ENCODE measurements at places on chromosomes 3 and 15.

GRCh38 chr3:58899159-58899952 is 150.5 kb downstream of the CFAP20DC start:
- peak; percentile 51 for DNase-seq

GRCh38 chr3:188052169-188053035 is 101.6 kb upstream of the LPP start:
- DNase-seq = peak; percentile 88

DNA sequence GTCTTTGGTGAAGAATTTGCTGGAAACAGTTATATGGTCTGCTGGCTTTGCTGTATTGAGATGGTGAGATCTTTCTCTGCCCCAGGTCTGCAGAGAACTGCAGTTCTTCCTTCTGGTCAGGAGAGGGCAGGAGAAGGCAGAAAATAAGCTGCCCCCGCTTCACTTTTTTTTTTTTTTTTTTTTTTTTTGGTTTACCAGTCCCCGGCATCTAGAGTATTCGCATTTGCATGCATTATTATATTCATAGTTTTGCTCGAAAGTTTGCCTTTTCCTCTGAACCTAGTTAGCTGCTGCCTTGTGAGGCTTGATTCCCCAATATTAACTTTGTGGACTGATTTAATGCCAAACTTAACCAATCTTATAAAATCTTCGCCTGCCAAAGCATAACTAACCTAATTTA is 10.6 kb upstream of the PARL start:
- no peak for DNase-seq

DNA sequence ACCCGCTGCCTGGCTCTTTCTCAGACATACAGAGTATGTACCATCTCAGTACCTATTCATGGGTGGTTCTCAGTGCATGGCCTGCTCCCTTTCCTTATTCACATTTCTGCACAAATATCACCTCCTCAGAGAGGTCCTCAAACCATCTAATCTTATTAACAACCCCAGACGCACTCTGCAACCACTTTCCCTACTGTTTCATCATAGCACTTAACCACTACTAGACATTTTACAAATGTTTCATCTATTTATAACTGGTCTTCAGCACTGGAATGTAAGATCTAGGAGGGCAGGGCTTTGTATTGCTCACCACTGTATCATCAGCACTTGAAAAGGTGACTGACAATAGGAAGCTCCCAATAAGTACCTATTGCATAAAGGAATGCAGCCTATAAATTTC is 45.1 kb downstream of the TNIK start:
- DNase-seq = no peak

DNA sequence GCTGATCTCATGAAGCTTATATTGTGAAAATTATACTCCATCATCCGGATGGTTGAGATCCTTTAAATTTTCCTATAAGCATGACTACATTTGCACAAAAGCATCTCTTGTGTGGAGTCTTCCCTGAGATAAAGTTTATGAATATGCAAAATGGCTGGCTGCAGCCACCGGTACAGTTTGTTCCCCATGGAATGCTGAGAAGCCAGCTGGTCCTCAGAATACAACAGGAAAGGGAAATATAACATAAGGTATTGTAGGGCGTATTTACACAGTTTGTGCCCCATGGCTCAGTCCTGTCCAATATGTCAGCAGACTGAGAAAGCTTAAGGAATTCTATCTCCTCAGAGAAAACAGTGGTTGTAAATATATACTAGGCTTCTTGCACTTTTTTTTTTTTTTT is 468.6 kb downstream of the CNTN6 start:
- no peak for DNase-seq

- peak; percentile 92 for DNase-seq
Observed at GRCh38 chr15:75647370-75648155, at the start of gene SNX33. Gene SNX33, plus strand, starts transcription at chr15:75647912. Its CDS starts 1,191 bp downstream, at chr15:75649103.

DNA sequence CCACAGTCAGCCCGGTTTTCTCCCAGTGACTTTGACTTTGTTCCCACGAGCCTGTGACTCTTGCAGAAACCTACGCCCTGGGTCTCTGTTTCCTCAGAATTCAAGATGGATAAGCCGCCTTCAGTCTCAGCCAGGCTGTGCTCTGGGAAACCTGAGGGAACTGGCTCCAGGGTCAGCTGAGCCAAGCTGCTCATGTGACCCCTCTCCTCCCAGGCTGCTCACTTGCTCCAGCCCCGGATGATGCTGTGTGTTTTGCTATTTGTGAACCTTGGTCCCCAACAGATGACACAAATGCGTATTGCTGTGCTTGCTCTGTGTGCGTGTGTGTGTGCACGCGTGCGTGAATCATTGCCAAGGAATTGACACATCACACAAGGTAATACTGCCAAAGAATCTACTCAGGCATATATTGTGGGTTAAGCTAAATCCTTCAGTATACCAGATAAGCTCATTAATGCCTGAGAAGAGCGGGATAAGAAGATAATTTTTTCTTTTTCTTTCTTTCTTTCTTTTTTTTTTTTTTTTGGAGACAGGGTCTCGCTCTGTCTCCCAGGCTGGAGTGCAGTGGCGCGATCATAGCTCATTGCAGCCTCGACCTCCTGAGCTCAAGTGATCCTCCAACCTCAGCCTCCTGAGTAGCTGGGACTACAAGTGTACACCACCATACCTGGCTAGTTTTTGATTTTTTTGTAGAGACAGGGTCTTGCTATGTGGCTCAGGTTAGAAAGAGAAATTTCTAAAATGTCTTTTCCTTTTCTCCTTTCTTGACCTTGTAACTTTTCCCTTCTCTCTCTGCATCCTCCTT is 29.2 kb upstream of the UMPS start:
- DNase-seq = no peak

DNA sequence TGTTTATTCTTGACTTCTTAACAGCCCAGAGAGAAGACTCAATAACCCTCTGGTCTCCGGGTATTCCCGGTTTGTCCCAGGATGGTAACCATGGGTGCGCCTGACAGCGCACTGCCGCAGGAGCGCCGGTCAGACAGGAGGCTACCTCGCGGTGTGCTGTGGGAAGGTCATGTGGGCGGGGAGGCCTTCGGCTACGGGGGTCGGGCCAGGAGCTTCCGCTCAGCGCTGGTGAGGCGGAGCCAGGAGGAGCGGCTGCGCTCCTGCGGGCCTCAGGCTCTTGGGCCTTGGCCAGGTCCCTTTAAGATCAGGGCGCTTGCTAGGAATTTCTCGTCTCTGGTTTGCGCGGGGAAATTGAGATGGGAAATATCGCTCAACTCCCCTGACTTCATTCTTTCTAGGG is 182.3 kb upstream of the NDN start:
- peak; percentile 57 for DNase-seq

DNA sequence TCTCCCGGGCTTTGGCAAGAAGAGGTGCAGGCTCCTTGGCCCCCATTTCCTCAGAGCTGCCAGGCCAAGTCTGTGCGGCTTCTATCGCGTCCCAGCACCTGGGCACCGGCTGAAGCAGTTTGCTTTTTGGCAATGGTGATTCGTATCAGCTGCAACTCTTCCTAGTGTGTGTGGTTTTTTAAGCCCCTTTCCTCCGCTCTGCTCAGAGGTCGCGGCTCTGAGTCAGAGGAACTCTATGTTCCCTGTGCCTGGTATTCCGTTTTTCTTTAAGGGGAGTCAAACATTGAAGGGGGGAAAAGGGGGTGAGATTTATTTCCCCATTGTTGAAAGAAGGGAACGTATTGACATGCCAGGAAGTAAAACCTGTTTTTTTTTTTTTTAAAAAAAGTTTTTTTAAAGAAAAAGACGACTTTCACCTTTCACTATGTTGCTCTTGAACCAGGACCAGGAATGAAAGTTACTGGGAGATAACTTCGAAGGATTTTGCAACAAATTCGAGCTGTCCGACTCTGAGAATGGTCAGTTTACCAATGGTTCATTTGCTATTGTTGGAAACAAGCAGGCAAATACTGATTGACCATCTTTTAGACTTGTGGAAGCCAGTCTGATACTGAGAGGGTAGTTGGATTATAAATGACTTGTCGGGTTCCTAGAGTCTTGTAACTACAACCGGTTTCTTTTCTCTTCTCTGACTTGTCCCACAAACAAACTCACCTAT is 1.1 kb downstream of the ARMC8 start:
- no peak for DNase-seq

GRCh38 chr3:29759411-29760225 is 478.7 kb downstream of the RBMS3 start:
- peak; percentile 42 for DNase-seq

DNA sequence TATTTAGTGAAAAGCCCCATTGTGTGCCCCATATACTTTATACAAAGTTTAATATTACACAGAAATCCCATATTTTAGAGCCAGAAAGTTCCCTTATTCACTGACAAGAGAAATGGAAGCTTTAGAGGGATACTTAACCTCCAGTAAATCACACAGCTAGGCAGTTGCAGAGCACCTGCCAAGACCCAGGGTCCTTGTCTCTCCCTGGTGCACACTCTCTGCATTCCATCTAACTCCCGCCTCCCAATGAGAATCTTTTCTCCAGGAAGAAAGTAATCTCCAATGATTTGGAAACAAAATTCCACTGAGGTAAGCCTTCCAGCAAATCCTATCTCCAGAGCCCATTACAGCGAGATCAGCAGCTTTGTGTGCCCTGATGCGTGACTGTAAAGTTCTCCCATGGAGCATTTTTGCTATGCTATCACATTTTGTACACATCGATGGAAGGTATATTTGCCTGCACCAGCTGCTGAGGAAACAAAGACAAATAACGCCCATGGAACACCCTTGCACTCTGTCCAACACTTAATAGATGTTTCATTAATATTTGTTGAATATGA is 41.4 kb downstream of the ULK4 start:
- no peak for DNase-seq

DNA sequence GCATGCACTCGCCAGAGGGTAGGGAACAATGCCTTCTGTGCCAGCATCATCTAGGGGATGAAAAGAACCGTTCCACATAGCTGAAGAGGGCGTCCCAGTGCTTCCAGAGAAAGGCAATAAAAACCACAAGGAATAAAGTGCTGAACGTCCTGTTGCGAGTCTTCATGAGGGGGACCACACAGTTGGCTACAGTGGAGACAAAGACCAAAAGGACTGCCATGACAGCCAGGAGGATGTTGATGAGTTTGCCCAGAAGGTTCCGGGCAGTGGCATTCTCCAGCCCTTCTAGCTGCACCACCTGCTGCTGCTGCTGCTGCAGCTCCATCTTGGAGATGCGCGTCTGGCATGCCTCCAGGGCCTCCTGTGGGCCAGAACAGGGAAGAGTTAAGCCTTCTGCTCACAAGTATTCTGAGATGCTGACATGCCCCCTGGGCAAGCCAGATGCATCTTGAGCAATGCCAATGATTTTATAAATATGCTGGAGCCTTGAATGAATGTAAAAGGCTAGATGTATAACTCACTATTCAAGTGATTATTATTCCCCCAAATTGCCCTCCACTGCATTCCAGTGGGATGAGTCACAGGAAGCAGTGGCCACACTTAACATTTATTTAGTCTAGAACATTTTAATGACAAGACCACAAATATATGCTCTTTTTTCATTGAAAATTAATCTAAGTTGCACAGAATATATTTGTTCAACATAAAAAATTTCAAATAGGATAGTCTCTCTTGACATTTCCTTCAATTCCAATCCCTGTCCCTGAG is 45.1 kb upstream of the PLXND1 start:
- peak; percentile 28 for DNase-seq

GRCh38 chr3:114856835-114857234 is 290.3 kb downstream of the ZBTB20 start:
- DNase-seq = no peak

DNA sequence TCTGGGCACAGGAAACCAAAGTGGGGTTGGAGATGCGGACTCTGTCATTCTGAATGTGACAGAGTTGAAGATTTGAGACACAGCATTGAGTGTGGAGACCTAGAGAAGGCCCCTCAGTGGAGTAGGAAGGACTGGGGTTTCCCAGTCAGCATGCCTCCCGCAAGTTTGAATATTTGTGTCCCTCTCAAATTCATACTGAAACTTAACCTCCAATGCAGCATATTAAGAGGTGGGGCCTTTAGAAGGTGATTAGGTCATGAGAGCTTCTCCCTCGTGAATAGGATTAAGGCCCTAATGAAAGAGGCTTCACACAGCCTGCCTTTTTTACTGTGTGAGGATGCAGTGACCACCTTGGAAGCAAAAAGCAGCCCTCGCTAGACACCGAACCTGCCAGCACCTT is 8.0 kb downstream of the HDDC3 start:
- no peak for DNase-seq

DNA sequence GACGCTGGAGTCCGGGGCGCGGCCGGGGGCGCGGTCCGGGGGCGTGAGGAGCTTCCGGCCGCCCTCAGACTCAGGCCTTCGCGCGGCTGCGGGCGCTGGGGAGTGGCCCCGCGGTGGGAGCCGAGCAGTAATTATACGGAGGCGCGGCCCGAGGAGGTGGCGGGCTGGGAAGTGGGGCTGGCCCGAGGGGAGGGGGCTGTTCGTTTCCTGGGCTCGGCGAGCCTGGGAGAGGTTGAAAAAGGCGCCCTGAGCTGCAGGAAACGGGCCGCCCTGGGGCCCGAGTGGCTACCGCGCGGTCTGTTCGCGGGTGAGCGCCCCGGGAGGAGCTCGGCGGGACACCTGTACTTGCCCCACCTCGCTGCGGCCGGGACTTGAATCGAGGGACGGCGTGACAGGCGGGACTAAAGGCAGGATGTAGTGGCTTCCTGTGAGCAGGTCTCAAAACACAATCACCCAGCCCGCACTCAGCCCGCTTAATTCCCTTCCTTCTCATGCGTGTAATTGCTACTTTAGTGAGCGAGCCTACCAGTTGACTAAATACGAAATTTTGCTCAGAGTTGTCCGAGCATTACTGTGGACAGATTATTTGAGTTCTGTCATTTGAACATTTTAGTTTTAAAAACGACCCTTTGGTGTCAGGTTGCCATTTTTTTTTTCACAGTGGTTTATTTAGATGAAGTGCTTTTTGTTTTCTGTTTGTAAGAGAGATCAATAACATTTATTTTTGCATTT is 860 bp downstream of the RASA2 start:
- DNase-seq = peak; percentile 79

DNA sequence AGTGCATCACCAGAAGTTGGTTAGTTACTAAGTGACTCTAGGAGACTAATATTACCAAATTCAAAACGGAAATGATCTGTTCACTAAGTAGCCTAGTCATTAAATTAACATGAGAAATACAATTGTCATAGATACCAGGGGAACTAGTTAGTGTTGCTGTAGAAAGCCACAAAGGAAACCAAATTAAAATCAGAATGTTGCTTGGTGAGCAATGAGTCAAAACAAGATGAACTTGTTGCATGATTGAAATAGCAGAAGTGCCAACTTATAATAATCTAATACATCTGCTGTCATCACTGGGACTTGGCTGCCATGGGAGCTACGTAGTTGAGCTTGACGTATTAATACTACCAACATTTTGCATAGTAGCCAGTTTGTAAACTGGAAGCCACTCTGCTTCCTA is 458.1 kb downstream of the DIPK2A start:
- no peak for DNase-seq

Data from femur (tissue), 1 donor.